ENCODE measurements at places on chromosomes 13 and 19. TPM values are rescaled to one million over a fixed set of nuclear protein-coding genes. Genes with fewer than 3 reads are reported as not detected.

DNA sequence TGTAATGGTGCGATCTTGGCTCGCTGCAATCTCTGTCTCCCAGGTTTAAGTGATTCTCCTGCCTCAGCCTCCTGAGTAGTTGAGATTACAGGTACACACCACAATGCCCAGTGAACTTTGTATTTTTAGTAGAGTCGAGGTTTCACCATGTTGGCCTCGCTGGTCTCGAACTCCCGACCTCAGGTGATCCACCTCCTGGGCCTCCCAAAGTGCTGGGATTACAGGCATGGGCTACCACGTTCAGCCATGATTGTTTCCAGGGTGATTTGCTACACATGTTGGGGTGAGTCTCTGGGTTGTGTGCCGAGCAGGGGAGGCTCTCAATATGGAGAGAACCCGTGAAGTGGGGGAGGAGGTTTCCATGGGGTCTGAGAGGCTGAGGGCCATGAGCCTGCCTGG lies 24.8 kb upstream of the CEACAM21 start:
- peak; percentile 40 for DNase-seq
- H3K36me3 ChIP-seq = no peaks in the 10 kb centered on the region
- H3K4me3 ChIP-seq = no peak overlapping the region
- no peaks in the 10 kb centered on the region for H3K4me1 ChIP-seq
- H3K27ac ChIP-seq = no peak overlapping the region
- H3K27me3 ChIP-seq = no peaks in the 10 kb centered on the region

GRCh38 chr19:7742991-7743390 lies 4.3 kb downstream of the CD209 start:
- peak; percentile 10 for DNase-seq
- no peaks in the 10 kb centered on the region for H3K4me1 ChIP-seq
- H3K36me3 ChIP-seq = no peaks in the 10 kb centered on the region
- H3K27me3 ChIP-seq = no peaks in the 10 kb centered on the region
- H3K27ac ChIP-seq = no peak overlapping the region
- H3K4me3 ChIP-seq = no peak overlapping the region

GRCh38 chr13:73480779-73481559 lies 422.2 kb downstream of the KLF5 start:
- no peak overlapping the region for H3K27ac ChIP-seq
- no peak overlapping the region for H3K4me3 ChIP-seq

GRCh38 chr13:58126496-58126895 lies 495.0 kb downstream of the PCDH17 start:
- no peak for DNase-seq
- H3K4me3 ChIP-seq = no peak overlapping the region
- no peaks in the 10 kb centered on the region for H3K36me3 ChIP-seq
- no peak overlapping the region for H3K27ac ChIP-seq

- H3K4me1 ChIP-seq = peaks cover 23% of the 10 kb centered on the region
- H3K27me3 ChIP-seq = peaks cover 85% of the 10 kb centered on the region
- H3K4me3 ChIP-seq = peak overlapping the region; percentile 53
- H3K27ac ChIP-seq = no peak overlapping the region
- H3K36me3 ChIP-seq = no peaks in the 10 kb centered on the region
Measured at GRCh38 chr13:28492569-28493367, 2.2 kb downstream of the FLT1 start.

DNA sequence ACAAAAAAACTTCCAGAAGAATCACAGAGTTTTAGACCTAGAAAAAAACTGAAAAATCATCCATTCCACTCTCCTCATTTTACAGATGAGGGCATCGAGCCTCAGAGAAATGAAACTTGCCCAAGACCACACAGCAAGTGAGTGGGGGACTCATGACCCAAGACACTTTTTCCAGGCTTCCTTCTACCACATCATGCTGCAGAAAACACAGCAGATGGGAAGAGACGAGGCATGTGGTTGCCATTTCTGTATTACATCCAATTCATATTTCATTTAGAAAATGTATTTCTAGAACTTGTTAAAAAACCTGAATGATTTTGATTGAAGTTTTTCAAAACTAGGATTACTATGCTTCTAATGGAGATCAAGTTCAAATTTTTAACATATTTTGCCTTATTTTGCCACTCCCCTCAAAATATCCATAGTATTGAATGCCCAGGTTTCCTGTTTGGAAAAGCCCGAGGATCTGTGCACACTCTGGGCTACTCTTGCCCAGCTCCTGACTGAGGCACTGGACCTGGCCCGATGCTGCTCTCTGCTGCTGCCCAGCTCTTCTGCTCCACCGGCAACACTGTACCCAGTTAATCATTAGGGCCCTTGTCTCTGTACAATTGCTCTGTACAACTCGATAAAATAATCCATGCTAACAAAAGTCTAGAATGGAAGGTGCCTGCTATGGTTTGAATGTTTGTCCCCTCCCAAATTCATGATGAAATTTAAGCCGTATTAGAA lies 157.4 kb downstream of the EFNB2 start:
- no peak overlapping the region for H3K27ac ChIP-seq
- H3K4me1 ChIP-seq = peaks cover 10% of the 10 kb centered on the region
- no peaks in the 10 kb centered on the region for H3K36me3 ChIP-seq
- H3K4me3 ChIP-seq = no peak overlapping the region

GRCh38 chr13:31970231-31970930 lies 61.2 kb upstream of the FRY start:
- H3K36me3 ChIP-seq = no peaks in the 10 kb centered on the region
- H3K27ac ChIP-seq = no peak overlapping the region
- H3K4me3 ChIP-seq = no peak overlapping the region
- DNase-seq = no peak
- no peaks in the 10 kb centered on the region for H3K27me3 ChIP-seq

DNA sequence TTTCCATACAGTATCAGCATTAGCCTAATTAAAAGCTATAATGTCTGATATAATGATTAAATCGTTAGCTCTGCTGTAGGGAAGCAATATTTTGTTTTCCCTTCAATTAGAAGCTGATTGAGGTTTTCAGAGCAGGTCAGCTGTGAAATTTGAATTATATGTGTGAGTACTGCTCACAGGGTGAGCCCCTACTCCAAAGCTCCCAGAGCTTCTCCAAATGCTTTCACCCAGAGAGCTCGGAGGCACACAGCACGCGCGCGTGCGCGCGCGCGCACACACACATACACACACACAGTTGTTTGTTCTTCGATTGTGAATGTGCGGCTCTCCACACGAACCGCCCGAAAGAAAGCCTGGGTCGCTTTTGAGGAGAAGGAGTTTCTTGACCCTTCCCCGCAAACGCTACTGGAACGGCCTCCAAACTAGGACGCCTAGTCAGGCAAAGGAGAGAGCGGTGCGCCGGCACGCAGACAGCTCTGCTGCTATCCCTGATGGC lies 4.8 kb upstream of the SOX1 start:
- H3K27ac ChIP-seq = no peak overlapping the region
- no peaks in the 10 kb centered on the region for H3K36me3 ChIP-seq
- H3K4me1 ChIP-seq = peaks cover 12% of the 10 kb centered on the region
- DNase-seq = no peak

DNA sequence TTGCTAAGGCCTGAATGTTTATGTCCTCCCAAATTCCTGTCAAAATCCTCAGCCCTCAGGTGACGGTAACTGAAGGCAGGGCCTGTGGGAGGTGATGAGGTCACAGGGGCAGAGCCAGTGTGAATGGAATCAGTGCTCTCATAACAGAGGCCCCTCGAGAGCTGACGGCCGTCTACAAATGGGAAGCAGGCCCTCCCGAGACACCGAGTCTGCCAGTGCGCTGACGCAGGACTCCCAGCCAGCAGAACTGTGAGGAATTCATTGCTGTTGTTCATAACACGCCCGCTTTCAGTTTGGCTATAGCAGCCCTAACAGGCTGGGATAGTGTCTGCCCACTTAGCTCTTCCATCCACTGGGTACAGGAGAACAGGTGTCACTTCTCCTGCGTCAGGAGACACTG lies 41.2 kb downstream of the CARS2 start:
- no peaks in the 10 kb centered on the region for H3K4me1 ChIP-seq
- peaks cover 16% of the 10 kb centered on the region for H3K36me3 ChIP-seq
- no peak overlapping the region for H3K4me3 ChIP-seq
- DNase-seq = no peak
- no peak overlapping the region for H3K27ac ChIP-seq
- no peaks in the 10 kb centered on the region for H3K27me3 ChIP-seq

GRCh38 chr13:42000846-42001245 lies 39.9 kb upstream of the VWA8 start:
- H3K4me3 ChIP-seq = no peak overlapping the region
- H3K27me3 ChIP-seq = no peaks in the 10 kb centered on the region
- H3K27ac ChIP-seq = no peak overlapping the region
- no peak for DNase-seq
- H3K36me3 ChIP-seq = no peaks in the 10 kb centered on the region

- H3K27me3 ChIP-seq = no peaks in the 10 kb centered on the region
Measured at GRCh38 chr13:82220641-82221040, 1661.6 kb downstream of the SLITRK1 start.

GRCh38 chr19:7260161-7260560 lies 34.1 kb downstream of the INSR start:
- H3K4me1 ChIP-seq = peaks cover 55% of the 10 kb centered on the region
- no peak for DNase-seq
- no peaks in the 10 kb centered on the region for H3K36me3 ChIP-seq

GRCh38 chr13:51801631-51802099 lies 2.3 kb downstream of the DHRS12 start:
- no peaks in the 10 kb centered on the region for H3K27me3 ChIP-seq
- H3K36me3 ChIP-seq = peaks cover 17% of the 10 kb centered on the region
- peaks cover 44% of the 10 kb centered on the region for H3K4me1 ChIP-seq
- H3K4me3 ChIP-seq = no peak overlapping the region

The FXYD3 gene
- total RNA-seq = 15.3 TPM

The PRX gene
- total RNA-seq = 8.6 TPM

The FFAR3 gene
- 1.9 TPM for total RNA-seq

The GARIN5B gene
- total RNA-seq = not detected

The SMIM44 gene
- total RNA-seq = not detected

The TNNI3 gene
- total RNA-seq = not detected

The PINLYP gene
- 21.0 TPM for total RNA-seq

The EPSTI1 gene
- 3.0 TPM for total RNA-seq

The ELSPBP1 gene
- not detected for total RNA-seq

The LENG9 gene
- 3.9 TPM for total RNA-seq
